ENCODE measurements at places on chromosomes 13 and 19.

GRCh38 chr13:106520251-106521054, 15.0 kb downstream of the EFNB2 start:
- DNase-seq = no peak

- DNase-seq = no peak
Measured at GRCh38 chr13:57634839-57635165, 3.3 kb downstream of the PCDH17 start.

GRCh38 chr19:38417544-38418506, 8.2 kb downstream of the RASGRP4 start:
- no peak for DNase-seq

DNA sequence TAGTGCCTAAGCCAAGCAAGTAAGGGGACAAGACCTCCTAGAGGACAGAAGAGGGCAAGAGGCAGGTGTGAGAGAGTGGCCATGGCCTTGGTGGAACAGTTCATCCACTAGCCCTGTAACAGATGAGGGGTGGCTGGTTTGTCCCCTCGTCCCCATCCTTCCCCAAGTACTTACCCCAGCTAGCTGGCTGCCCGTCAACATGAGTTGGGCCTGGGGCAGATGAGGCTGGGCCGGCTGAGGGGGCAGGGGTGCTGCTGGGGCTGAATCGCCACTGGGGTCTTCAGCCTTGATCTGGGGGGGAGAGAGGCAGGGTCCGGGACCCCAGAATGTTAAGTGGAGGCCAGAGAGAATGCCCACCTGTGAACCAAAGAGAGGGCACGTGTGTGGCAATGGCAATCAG, 15.2 kb downstream of the POU2F2 start:
- DNase-seq = no peak

DNA sequence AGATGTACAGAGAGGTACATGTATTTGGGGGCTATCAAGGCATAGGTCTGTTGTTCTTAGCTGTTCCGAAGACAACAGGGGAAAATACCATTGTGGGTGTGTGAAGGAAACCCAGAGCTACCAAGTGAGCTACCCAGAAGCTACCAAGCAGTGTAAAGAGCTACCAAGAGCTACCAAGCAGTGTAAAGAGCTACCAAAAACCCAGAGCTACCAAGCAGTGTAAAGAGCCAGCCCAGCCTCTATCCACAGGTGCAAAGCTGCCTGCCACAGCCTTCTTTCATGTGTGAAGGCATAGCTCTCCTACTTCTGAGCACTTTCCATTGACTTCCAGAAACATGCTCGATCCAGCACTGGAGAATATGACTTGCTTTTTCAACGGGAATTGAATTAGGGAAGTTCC, 145.7 kb downstream of the AKAP11 start:
- no peak for DNase-seq

- DNase-seq = no peak
Measured at GRCh38 chr13:99363949-99364348, 56.8 kb upstream of the GPR183 start.

DNA sequence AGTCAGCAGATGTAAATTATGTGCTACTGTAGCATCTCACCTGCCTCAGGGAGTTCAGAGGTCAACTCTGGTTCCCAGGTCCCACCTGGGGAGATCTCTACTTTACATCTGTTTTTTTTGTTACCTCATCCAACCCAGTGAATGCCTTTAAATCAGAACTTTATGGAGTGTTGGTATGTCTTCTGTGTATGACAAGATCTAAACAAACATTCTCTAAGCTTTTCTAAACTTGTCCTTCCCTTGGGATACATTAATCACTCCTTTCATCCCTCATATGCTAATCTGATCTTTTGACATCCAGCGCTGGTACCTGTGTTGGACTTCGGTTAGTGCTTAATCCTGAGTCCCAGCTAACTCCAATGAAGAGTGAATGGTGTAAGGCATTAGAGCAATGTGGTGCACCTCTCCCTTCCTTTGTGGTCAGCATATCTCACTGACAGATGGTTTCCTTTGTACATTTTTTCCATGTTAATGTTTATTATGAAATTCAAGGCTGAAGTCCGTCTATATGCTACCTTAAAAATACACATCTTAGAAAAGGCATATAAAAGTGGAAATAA, 213.4 kb downstream of the ABCC4 start:
- no peak for DNase-seq

DNA sequence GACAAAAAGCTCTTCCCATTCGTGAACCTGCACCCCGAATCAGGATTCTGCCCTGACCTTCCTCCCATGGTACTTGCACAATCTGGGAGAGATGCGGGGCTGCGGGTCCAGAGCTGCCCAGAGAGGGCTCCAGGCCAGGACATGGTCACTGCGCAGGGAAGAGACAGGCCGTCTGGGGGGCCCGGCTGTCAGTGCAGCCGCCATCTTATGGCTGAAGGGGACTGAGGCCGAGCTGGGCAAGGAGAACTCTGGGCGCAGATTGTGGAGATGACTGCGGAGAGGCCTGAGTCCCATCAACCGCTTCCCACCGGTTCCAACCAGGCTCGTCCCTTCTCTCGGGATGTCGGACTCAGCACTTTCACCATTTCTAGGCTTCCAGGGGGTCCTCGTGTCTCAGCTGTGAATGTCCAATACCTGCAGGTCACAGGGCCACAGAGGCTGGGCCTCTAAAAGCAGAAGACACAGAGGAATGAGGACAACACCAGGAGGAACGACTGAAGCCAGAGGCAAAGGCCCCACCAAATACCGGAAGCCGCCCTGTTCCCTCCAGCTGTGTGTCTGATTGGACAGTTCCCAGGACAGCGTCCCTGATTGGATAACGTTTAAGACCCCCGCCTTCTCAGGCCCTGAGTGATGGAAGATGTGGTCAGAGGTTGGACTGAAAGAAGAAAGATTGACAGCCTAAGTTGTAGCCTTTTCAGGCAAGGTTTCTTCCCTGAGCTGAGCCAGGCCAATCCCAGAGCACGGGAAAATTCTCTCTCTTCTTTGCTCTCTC, 117.1 kb upstream of the ZNF91 start:
- no peak for DNase-seq

DNA sequence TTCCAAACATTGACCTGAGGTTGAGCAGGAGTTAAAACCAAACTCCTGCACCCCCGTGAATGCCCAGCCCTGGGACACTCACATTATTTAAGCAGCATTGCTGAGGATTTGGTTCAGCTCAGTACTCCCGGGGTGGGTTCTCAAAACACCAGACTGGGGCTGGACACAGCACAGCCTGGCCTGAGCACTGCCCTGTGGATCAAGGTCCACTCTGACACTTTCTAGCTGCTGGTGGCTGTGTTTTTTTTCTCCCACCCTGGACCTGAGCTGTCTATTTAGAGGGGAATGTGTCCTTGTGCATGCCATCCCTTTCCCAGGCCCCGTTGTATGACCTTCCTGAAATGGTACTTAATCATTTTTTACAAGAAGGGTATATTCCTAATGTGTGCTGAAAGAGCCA, 94.7 kb upstream of the GJB6 start:
- no peak for DNase-seq

- DNase-seq = no peak
Measured at GRCh38 chr19:7861619-7862412, 12.4 kb downstream of the PRR36 start.

GRCh38 chr19:34982275-34982674, 17.8 kb upstream of the GRAMD1A start:
- DNase-seq = no peak

DNA sequence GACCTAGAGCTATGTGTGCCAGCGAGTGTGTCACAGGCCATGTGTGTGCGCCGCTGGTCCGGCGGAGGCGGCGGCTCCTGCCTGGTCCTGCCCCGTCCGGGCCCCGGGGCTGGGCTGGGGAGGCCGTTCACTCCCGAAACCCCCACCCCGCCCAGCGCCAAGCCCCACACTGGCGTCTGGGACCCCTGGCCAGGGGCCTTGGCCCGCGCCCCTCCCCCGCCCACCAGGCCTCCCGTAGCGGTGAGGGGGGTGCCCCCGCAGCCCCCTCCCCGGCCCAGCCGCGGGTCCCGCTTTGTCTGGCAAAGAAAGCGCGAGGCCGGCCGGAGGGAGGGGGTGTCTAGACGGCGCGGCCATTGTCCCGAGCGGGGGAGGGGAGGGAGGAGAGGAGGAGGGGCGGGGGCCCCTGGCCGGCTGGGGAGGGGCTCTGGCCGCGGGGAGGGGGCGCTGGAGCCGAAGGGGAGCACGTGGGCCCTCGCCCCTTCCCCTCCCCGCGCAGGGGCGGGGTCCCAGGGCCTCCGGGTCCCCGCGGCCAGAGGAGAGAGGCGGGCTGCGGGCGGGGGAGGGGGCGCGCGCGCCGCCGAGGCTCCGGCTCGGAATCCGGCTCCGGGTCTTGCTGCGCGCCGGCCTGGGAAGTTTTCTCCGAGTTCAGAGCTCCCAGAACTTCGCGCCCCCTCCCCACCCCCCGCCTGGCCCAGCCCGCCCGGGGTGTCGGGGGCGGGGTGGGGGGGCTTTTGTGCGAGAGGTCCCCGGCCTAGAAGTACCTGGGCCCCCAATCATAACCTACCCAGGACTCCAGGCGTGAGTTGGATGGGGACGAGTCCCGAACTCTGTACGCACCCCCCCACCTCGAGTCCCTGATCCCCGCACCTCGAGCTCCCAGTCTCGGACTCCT, 888 bp downstream of the NOTCH3 start:
- no peak for DNase-seq
